ENCODE measurements at places on chromosomes 3 and 15.
A peak's percentile ranks its signal among the peaks of the same experiment; 100 is the strongest.

DNA sequence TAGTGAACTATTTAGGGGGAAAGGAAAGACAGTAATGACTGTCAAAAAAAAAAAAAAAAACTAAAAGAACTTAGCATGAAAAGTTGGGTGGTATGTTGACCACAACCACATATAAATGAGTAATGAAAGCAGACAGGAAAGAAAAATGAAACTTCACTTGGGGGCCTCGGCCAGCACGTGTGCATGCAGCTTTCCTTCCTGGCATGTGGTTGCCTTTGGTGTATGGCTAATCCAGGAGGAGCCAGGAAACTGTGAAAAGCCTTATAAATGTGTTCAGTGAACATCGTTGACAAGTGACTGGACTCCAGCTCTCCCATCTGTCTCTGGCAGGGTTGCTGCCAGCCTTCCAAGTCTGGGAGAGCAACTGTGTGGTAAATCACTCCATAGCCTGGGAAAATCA, 195.1 kb downstream of the DTWD1 start:
- no peak for DNase-seq

GRCh38 chr3:39148435-39149058, 4.8 kb downstream of the CSRNP1 start:
- no peak for DNase-seq

DNA sequence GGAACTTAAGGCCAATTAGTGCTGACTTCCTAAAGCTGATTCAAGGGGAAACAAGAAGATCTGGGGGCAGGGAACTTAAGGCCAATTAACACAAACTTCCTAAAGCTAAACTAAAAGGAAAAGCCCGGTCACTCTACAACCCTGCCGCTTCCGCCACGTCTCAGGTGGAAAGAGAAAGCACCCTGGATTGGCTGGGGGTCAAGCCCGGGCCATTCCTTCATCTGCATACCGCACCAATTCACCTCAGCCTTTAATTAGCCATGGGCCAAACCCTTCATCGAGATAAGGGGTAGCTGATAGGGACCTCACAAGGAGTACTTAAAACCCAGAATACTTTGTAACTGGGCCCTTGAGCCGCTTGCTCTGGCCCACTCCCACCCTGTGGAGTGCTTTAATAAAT, 14.4 kb downstream of the TMPRSS7 start:
- no peak for DNase-seq

DNA sequence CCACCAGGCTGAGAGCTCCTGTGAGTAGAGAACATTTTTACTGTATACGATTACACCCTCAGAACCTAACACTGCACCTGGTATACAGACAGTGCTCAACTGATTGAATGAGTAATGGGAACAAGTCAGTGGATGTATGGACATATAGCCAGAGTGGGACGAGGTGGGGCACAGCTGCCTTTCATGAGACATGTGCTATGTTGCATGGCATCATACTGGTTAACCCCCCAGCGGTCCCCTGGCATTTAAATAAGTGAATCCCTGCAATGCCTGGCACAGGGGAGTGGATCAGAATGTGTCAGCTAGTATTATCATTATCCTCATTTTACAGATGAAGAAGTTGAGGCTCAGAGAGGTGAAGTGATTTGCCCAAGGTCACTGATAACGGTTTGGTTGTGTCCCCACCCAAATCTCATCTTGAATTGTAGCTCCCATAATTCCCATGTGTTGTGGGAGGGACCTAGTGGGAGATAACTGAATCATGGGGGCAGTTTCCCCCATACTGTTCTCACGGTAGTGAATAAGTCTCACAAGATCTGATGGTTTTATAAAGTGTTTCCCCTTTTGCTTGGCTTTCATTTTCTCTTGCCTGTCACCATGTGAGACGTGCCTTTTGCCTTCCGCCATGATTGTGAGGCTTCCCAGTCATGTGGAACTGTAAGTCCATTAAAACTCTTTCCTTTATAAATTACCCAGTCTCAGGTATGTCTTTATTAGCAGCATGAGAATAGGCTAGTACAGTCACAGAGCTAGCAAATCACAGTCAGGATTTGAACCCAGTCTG, 56.0 kb upstream of the ATP2B2 start:
- DNase-seq, result no peak

GRCh38 chr3:140845882-140846281, 95.8 kb upstream of the SLC25A36 start:
- no peak for DNase-seq

GRCh38 chr3:18758047-18758704, 333.0 kb upstream of the SATB1 start:
- DNase-seq, result peak; percentile 92

- no peak for DNase-seq
Measured at GRCh38 chr3:138213398-138214085, 26.4 kb downstream of the ARMC8 start.

- no peak for DNase-seq
Measured at GRCh38 chr3:63324621-63325020, 46.5 kb downstream of the SYNPR start.

DNA sequence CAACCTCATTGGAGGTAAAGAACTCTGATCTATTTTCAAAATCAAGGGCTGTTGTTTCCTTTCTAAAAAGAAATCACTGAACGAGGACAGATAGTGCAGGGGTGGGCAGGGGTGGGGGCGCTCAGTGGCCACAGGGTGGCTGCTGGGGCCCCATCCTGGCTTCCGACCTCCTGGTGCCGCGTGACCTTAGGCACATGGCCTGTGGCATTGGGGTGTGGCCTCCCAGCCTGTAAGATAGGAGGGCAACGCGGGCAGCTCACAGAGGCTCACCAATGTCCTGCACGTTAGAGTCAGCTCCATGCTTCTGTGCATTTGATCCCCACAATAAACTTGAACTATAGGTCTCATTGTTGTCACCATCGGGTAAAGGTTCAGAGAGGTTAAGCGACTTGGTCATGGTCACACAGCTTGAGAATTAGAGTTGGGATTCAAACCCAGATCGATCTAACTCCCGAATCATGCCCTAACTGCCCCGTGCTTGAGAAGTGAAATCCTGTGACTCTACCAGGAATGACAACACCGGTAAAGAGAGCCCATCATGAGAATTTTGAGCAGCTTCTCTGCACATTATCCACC, 148.0 kb upstream of the SLC6A11 start:
- no peak for DNase-seq

DNA sequence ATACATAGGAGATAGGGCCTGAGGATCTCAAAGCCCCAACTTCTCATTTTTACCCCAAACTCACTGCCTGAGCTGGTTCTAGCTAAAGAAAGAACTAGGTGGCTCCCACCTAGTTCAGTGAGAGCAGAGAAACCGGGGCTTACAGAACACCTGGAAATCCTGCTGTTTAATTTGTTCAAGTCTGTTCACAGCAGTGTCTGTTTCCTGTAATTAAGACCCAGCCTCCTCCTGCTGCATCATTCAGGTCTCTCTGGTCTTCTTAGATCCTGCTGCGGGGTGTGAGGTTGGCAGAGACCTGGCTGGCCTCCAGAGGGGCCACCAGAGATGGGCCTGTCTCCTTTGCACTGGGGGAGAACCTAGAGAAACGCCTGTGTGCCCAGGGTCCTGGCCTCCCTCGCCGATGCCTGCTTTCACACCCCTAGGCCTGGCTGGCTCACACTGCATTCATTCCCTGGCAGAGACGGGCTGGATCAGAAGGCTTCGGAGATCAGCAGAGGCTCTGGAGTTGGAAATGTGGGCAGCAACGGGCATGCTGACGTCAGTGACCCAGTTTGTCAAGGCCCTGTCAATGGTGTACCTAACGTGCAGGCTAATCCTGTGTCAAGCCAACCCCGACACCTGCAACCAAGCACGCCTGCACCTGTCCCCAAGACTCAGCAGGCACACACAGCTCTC, 4.9 kb upstream of the CHRNA3 start:
- DNase-seq, result no peak

- DNase-seq, result no peak
Measured at GRCh38 chr3:3302964-3303363, 123.5 kb upstream of the CRBN start.

DNA sequence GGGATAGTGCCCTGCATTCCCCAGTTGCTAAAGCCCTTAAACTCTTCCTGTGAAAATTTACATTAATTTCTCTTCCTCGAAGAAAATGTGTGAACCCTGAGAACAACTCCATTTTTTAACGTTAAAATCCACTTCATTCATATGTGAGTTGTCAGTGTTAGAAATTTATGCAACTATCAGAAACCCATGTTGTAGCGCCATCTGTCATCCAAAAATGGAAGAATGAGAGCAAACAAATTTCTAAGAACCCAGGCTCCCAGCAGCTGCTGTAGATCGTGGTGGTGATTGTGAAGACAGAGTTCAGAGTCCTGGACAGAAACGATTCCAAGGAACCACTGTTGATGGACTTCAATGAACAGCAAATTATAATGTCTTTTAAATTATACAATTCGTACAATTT, 179.7 kb upstream of the NDN start:
- peak; percentile 66 for DNase-seq

DNA sequence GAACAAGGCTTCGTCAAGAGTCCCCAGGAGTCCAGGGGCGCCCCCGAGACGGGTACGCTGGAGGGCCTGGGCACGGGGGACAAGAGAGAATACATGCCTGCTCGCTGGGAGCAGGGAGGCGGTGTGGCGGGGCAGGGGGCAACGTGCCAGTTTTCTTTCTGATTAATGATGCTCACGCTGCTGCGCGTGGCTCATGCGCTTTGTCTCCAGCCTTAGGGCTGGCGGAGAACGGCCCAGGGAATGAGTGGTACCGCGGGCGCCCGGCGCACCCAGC, 408 bp upstream of the ARPP21 start:
- no peak for DNase-seq

DNA sequence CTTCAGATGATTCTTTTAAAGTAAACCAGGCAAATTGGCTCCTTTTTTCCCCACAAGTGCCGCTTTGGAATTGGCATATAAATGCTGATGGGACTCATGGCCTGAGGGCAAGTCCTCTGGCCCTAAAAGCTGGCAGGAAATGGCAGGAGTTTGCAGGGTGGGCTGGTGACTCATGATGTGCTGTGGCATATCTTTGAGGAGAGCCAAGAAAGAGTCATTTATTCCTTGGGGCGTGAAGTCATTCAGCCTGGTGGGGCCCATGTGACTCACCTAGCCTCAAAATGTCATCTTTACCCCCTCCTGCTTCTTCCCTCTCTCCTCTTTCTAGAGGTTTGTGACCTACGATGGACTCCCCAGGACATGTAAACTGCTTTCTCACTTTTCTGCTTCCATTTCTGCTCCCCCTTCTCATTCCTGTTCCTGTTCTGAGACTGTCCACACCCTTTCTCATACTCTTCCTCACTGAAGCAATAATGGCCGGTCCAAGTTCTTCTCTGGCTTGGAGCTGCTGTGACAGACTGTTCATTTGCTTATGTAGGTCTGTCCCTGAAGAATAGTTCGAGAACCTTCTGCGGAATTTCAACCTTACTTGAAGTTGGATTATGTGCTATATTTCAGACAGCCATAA, 326.1 kb downstream of the SATB1 start:
- DNase-seq, result peak; percentile 74

DNA sequence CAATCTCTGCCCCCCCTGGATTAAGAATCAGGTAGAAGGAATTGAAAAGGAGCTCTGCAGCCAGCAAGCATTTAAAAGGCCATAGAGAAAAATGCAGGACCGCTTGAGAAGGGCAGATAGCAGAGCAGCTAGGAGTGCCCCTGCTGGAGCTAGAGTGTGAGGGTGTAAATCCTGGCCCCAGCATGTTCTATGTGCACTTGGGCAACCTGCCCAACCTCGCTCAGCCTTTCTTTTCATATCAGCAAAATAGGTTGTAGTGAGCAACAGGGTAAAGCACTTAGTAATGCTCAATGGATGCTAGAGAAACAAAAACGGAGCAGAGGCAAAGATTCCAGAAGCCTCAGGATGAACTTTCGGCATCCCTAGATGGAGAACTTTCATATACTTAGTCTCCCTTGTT, 25.0 kb upstream of the THBS1 start:
- DNase-seq, result no peak

DNA sequence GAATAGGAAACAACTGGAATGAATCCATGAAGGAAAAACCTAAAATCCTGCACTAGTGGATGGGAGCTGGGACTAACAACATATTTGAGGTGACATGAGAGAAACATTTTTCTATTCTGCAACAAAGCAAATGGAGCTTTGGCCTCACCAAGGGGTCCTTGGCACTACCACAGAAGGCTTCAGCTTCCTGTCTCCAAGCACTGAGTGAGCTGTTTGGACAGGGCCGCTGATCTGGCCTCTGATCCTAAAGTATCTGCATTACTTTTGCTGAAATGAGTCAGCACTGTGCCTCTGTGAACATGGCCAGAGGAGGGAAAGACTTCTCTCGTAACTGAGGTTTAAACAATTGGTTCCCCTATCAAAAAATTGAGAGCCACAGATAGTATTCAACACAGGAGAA, 9.0 kb downstream of the ARPP21 start:
- no peak for DNase-seq

DNA sequence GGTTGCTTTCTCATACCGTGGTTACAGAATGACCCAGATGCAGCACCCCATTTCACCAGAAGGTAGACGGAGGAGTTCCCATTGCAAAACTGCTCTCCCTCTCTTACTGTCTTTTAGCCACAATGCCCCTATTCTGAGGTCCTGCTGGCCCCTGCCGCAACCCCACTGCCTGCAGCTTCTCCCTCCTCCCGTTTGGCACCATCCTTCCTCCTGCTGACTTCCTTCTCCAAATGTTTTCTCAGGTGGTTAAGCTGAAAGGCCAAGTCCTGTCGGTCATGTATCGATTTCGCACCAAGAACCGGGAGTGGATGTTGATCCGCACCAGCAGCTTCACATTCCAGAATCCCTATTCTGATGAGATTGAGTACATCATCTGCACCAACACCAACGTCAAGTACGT, 132.3 kb upstream of the ABHD17C start:
- DNase-seq, result no peak

DNA sequence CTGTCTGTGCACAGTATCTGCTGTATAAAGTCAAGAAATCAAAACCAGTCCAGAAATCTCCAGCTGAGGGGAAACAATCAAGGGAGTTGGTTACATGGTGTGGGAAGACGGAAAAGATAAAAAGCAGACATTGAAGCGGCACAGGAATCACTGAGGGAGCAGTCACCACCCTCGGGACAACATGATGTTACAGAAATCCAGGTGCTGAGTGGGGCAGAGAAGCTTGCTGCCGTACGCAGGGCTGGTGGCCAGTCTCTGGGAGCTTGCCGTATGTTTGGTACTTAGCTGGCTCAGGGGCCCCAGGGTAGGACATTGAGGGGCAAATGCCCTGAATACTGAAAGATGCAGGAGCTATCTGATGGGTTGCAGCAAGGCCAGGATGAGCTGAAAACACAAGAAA, 237.9 kb downstream of the EDEM1 start:
- no peak for DNase-seq

DNA sequence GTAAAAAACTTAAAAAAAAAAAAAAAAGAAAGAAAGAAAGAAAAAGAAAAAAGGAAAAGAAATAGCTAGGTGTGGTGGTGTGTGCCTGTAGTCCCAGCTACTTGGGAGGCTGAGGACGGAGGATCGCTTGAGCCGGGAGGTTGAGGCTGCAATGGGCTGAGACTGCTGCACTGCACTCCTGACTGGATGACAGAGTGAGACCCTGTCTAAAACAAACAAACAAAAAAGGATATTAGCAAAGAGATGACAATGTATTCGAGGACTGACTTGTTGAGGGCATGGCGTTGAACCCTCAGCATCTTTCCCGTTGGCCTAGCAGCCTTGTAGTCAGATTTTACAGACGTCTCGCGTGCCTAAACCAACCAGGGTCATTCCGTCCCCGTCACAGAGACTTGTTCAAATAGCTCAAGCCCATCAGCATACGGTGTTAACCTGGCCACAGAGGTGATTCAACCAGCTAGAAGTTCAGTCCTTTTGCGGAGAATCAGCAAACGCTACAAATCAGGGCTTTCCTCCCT, 528 bp upstream of the NIT2 start:
- no peak for DNase-seq

Measured in HT-29 (cell line).